ENCODE measurements at places on chromosomes 4 and X.

DNA sequence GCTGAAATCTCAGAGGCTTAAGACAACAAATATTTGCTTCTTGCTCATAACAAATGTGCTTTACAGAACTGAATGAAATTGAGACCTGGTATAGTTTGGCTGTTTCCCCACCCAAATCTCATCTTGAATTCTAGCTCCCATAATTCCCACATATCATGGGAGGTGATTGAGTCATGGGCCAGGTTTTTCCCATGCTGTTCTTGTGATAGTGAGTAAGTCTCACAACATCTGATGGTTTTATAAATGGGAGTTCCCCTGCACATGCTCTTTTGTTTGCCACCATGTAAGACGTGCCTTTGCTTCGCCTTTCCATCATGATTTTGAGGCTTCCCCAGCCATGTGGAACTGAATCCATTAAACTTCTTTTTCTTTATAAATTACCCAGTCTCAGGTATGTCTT lies 221.1 kb upstream of the DIPK2B start:
- no peaks in the 10 kb centered on the region for H3K27me3 ChIP-seq
- no peak overlapping the region for H3K4me3 ChIP-seq
- H3K27ac ChIP-seq = no peak overlapping the region

DNA sequence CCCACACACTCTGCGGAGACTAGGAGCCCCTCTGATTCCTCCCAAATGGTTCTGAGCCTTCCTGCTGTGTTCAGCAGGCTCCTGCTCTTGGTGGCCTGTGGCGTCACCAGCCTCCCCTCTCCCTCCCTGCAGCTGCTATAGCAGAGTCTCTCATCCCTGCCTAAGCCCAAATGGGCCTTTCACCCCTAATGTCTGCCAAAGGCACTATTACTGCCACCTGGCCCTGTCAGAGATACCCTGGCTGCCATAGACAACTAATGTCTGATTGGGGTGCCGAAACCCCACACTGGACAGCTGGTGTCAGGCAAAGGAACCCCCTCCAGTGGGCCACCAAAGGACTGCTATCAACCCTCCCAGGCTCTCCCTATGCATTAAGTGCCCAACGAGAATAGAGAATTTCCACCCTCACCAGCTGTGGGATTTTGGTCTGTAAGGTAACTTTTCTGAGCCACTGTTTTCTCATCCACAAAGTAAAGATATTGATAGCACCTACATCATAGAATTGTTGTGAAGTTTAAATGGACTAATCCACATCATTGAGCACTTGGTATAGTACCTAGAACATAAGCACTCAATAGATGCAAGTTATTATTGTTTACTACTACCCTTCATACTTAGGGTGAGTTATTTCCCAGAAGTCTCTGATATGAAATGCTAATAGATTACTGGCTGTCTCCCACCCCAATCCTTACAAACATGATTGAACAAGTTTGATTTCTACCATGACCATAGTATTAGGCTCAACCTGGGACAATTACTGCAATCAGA lies 421.3 kb downstream of the MID1IP1 start:
- no peak for DNase-seq
- H3K36me3 ChIP-seq = no peaks in the 10 kb centered on the region
- no peak overlapping the region for H3K4me3 ChIP-seq
- H3K27ac ChIP-seq = no peak overlapping the region

DNA sequence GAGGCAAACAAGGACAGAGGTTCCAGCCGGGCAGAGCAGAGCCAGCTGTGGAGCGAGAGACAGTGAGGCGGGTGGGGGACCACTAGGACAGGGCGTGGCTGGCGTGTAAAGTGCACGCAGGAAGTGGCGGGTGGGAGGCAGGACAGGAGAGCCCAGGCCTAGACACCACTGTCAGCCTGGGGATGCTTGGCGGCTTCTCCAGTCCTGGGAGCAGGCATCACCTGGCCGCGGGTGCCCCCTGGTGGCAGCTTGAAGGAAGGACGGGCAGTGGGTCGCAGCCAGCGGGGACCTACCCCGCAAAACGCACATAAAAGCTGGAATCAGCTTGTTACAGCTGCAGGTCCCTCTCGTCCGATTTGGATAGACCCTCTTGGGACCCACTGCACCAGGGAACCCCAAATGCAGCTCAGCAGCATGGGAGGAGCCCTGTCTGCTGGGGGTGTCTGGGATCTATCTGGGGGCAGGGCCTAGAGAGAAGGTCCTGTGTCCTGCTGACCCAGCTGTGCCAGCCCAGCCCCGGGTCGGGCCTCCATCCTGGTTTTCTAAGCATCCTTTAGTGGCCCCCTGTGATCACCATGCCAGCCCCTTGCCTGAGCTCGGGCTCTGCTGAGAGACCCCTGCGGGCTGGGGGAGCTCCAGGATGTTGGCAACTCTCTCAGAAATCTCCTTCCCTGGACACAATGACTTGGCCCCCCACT lies 57.7 kb downstream of the WFS1 start:
- H3K36me3 ChIP-seq = no peaks in the 10 kb centered on the region
- peak; percentile 79 for DNase-seq
- H3K4me1 ChIP-seq = no peaks in the 10 kb centered on the region
- H3K27ac ChIP-seq = no peak overlapping the region
- no peak overlapping the region for H3K4me3 ChIP-seq

- no peak overlapping the region for H3K27ac ChIP-seq
- H3K4me3 ChIP-seq = no peak overlapping the region
- DNase-seq = no peak
- H3K36me3 ChIP-seq = no peaks in the 10 kb centered on the region
- H3K27me3 ChIP-seq = no peaks in the 10 kb centered on the region
Observed at GRCh38 chr4:153655928-153656327, 28.2 kb upstream of the TLR2 start.

- H3K27ac ChIP-seq = no peak overlapping the region
- H3K27me3 ChIP-seq = no peaks in the 10 kb centered on the region
- no peaks in the 10 kb centered on the region for H3K36me3 ChIP-seq
- H3K4me1 ChIP-seq = no peaks in the 10 kb centered on the region
Observed at GRCh38 chrX:73683236-73683859, 120.4 kb downstream of the CHIC1 start.

DNA sequence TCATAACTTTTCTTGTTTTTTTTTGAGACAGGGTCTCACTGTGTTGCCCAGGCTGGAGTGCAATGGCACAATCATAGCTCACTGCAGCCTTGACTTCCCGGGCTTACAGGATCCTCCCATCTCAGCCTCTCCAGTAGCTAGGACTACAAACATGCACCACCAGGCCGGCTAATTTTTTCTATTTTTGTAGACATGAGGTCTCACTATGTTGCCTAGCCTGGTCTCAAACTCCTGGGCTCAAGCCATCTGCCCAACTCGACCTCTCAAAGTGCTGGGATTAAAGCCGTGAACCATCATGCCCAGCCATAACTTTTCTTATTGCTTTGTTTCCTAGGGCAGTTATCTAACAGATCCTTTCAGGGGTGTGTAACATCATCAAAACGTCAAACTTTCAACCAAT lies 11.8 kb downstream of the SEC24D start:
- no peak for DNase-seq
- H3K4me1 ChIP-seq = no peaks in the 10 kb centered on the region
- H3K4me3 ChIP-seq = no peak overlapping the region
- H3K27ac ChIP-seq = no peak overlapping the region
- no peaks in the 10 kb centered on the region for H3K27me3 ChIP-seq

DNA sequence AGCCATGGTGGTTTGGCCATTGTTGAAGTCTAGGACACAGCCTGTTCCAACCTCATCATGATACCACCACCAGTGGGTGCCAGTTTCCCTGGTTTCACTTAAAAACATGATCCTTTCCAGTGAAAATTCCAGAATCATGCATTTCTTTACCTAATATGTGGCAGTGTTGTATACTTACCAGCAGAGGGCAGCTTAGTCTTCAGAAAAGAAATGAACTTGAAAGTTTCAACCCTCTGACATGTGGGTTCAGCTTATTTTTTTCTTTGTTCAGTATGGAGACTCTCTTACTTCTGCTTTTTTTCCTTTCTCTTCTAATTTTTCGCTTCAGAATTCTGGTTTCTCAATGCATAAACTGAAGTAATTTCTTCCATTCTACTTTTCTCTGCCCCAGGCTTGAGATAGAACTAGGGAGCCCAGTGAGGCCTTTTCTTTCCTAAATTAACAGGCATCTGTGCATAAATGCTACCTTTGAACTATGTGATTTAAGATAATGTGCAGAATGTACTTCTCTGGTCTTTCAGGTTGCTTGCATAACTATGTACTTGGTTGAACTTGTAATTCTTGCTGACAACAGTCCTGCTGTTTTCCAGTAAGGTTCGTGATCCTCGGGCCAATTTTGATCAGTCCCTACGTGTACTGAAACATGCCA lies 10.7 kb downstream of the LIAS start:
- no peaks in the 10 kb centered on the region for H3K27me3 ChIP-seq
- DNase-seq = peak; percentile 74
- H3K36me3 ChIP-seq = peaks cover 17% of the 10 kb centered on the region
- no peaks in the 10 kb centered on the region for H3K4me1 ChIP-seq
- no peak overlapping the region for H3K4me3 ChIP-seq

- H3K27ac ChIP-seq = no peak overlapping the region
- no peaks in the 10 kb centered on the region for H3K36me3 ChIP-seq
- no peak overlapping the region for H3K4me3 ChIP-seq
- no peak for DNase-seq
Observed at GRCh38 chr4:15077969-15078368, 75.7 kb downstream of the CPEB2 start.

Data from lung (tissue), 17 donors.